Testis (tissue), 5 donors: ENCODE measurements at places on chromosomes 6 and 20. TPM values are rescaled to one million over a fixed set of nuclear protein-coding genes. Genes with fewer than 3 reads are reported as not detected.

Gene WFDC12
- total RNA-seq, result not detected

GRCh38 chr6:78059171-78059570, 406.3 kb downstream of the MEI4 start:
- H3K27ac ChIP-seq, result no peak overlapping the region
- no peak overlapping the region for H3K4me3 ChIP-seq
- no peaks in the 10 kb centered on the region for H3K27me3 ChIP-seq
- H3K4me1 ChIP-seq, result no peaks in the 10 kb centered on the region
- DNase-seq, result no peak
- no peaks in the 10 kb centered on the region for H3K36me3 ChIP-seq

- H3K27ac ChIP-seq, result no peak overlapping the region
- H3K4me1 ChIP-seq, result no peaks in the 10 kb centered on the region
- no peaks in the 10 kb centered on the region for H3K36me3 ChIP-seq
- no peak overlapping the region for H3K4me3 ChIP-seq
Observed at GRCh38 chr6:84766118-84766798, 1.9 kb upstream of the TBX18 start.

DNA sequence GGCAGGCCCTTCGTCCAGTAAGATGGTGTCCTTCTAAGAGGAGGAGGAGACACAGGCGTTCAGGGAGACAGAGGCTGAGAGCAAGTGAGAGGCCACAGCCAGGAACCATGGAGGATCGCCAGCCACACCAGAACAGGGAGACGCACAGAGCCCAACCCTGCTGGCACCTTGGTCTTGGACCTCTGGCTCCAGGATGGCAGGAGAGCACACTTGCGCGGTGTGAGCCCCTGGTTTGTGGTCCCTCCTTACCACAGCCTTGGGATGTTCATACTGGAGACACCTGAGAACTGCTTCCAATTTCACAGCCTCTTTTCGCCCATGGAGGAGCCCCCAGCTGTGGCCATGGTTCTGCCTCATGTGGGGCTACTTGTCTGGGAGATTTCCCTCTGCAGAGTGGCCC, 222.4 kb downstream of the DLL1 start:
- H3K36me3 ChIP-seq, result no peaks in the 10 kb centered on the region
- H3K27ac ChIP-seq, result no peak overlapping the region
- no peak overlapping the region for H3K4me3 ChIP-seq
- no peaks in the 10 kb centered on the region for H3K4me1 ChIP-seq
- no peak for DNase-seq

- no peaks in the 10 kb centered on the region for H3K27me3 ChIP-seq
- no peaks in the 10 kb centered on the region for H3K36me3 ChIP-seq
- peak; percentile 90 for DNase-seq
- H3K27ac ChIP-seq, result peak overlapping the region; percentile 79
- peaks cover 6% of the 10 kb centered on the region for H3K4me1 ChIP-seq
- peak overlapping the region; percentile 19 for H3K4me3 ChIP-seq
Observed at GRCh38 chr20:46562373-46563169, 12.1 kb upstream of the OCSTAMP start.

DNA sequence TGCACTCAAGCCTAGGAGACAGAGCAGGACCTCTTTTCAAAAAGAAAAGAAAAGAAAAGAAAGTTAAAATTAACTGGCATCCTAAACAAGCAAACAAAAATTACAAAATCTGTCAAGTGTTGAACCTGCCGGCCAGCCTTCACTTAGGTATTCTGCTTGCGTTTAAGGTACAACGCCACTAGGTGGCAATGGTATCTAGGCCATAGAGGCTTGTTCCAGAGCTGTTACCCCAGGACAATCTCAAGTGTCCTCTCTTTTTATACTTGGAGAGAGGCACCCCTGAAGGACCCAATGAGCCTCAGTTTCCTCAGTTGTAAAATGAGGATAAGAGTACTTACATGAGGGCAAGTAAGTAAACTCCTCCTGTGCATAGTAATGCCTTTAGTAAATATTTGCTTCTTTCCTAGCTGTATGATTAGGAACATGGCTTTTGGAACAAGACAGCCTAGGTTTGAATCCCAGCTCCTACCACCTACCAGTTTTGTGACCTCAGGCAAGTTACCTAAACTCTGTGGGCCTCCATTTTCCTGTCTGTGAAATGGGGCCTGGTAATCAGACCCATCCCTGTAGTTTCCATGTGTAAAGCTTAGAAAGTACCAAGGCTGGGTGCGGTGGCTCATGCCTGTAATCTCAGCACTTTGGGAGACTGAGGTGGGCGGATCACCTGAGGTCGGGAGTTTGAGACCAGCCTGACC, 5.8 kb upstream of the PACSIN1 start:
- no peak overlapping the region for H3K27ac ChIP-seq
- no peak overlapping the region for H3K4me3 ChIP-seq
- no peaks in the 10 kb centered on the region for H3K27me3 ChIP-seq
- H3K4me1 ChIP-seq, result no peaks in the 10 kb centered on the region

DNA sequence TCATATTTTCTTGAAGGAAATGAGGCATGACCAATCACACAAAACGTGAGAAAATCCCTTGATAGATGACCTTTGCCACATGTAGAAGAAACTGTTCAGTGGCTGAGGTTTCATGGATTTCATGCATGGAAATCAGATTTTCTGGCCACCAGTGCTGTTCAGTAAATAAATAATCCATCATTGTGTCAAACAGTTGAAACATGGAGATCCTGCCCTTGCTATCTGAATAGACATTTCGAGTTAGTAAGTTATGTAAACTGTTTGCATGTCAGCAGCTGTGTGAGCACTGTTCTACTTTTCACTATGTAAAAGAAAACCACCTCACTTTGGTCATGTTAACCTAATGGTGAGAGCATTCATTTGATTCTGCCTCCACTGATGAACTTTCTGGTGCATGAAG, 793.9 kb upstream of the EPHA7 start:
- no peak for DNase-seq
- H3K36me3 ChIP-seq, result no peaks in the 10 kb centered on the region
- H3K4me1 ChIP-seq, result no peaks in the 10 kb centered on the region
- no peaks in the 10 kb centered on the region for H3K27me3 ChIP-seq

GRCh38 chr6:139115989-139116758, 18.7 kb upstream of the HECA start:
- H3K4me3 ChIP-seq, result no peak overlapping the region
- H3K4me1 ChIP-seq, result no peaks in the 10 kb centered on the region
- no peaks in the 10 kb centered on the region for H3K27me3 ChIP-seq
- no peak overlapping the region for H3K27ac ChIP-seq
- H3K36me3 ChIP-seq, result no peaks in the 10 kb centered on the region

DNA sequence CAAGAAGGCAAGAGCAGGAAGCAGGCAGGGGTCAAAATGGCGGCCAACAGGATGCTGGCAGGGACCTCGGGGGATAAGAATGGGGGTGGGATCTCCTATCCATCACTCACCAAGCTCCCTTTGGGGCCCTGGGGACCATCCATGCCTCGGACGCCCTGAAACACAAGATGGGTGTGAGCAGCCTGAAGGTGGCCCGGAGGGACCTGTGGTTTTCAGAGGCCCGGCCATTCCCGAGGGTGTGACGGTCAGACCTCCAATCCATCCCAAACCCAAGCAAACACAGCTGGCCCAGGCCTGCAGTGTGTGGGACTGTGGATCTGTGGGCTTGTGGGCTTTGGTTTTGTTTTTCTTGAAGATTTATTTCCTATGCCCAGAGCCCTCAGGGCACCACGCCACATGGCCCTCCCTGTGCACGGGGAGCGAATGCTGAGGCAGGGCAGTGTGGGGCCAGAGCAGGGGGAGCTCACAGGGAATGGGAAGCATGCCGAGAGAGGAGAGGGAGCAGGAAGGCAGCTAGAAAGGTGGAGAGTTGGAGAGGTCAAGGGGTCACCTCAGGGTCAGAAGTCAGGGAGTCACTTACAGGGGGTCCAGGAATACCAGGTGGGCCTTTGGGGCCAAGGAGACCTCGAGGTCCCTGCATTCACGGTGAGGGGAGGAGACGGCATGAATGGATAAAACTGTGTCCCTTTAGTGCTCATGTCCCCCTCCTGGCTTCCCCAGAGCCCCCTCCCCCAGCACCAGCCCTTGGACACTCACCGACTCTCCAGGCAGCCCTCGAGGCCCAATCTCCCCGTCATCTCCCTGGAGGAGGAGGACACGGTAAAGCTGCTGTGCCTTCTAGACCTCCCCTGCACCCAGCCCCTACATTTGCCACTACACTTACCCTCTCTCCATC, 14.5 kb downstream of the COL11A2 start:
- H3K36me3 ChIP-seq, result no peaks in the 10 kb centered on the region
- no peaks in the 10 kb centered on the region for H3K27me3 ChIP-seq
- H3K27ac ChIP-seq, result no peak overlapping the region
- DNase-seq, result no peak
- no peak overlapping the region for H3K4me3 ChIP-seq

Gene EPB41L2
- total RNA-seq, result 139 TPM

- H3K36me3 ChIP-seq, result no peaks in the 10 kb centered on the region
- no peak overlapping the region for H3K27ac ChIP-seq
- H3K4me3 ChIP-seq, result no peak overlapping the region
- H3K4me1 ChIP-seq, result no peaks in the 10 kb centered on the region
Observed at GRCh38 chr20:12965212-12965869, 43.4 kb upstream of the SPTLC3 start.

DNA sequence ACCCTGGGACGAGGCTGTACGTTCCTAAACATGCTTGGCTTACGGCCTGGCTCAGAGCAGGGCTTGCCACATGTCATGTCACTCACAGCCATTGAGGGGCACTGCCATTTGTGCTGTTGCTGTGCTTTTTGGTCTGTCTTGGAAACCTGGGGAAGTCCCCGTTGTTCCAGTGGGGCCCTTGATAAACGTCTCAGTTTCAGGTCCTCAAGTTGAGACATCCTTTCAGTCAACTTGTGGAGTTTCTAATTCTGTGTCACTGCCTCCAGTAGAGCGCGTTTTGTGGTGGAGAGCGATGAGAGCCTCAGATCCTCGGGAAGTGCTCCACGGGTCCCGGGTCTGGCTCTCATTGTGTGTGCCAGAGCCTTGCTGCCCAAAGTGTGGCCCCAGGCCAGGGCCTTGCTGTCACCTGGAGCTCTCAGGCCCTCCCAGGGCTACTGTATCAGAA, 43.0 kb upstream of the CCR6 start:
- H3K27me3 ChIP-seq, result no peaks in the 10 kb centered on the region
- no peaks in the 10 kb centered on the region for H3K4me1 ChIP-seq
- no peak overlapping the region for H3K4me3 ChIP-seq
- H3K27ac ChIP-seq, result no peak overlapping the region
- DNase-seq, result no peak

DNA sequence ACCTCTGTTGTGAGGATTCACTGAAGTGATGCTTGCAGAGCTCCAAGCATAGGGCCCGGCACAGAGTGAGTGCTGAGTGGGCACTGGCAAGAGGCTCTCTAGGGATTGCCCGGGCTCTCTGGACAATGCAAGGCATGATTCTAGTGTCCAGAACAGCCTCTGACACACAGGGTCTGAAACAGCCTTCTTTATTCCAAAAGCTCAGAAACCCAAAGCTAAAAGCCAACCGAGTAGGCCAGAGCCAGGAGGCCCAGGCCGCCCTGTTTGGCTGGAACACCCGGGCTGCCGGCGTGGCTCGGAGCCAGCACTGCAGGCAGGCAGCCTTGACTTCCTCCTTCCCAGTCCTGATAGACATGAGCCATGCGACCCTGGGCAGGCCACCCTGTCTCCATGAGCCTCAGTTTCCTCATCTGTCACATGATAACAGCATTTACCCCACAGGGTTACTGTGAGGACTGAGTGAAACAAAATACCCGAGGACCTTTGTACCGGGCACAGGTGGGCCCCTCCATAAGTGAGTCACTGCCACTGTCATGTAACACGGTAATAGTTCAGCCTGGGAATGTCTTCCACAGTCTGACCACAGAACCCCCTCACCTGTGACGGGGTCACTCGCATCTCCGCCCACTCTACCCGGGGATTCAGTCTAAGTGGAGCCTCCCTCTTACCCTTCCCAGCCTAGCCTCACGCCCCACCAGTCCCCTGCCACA, 51.5 kb downstream of the PTPRT start:
- no peaks in the 10 kb centered on the region for H3K4me1 ChIP-seq
- no peak overlapping the region for H3K4me3 ChIP-seq
- no peak overlapping the region for H3K27ac ChIP-seq
- no peaks in the 10 kb centered on the region for H3K27me3 ChIP-seq
- DNase-seq, result no peak
- H3K36me3 ChIP-seq, result no peaks in the 10 kb centered on the region

DNA sequence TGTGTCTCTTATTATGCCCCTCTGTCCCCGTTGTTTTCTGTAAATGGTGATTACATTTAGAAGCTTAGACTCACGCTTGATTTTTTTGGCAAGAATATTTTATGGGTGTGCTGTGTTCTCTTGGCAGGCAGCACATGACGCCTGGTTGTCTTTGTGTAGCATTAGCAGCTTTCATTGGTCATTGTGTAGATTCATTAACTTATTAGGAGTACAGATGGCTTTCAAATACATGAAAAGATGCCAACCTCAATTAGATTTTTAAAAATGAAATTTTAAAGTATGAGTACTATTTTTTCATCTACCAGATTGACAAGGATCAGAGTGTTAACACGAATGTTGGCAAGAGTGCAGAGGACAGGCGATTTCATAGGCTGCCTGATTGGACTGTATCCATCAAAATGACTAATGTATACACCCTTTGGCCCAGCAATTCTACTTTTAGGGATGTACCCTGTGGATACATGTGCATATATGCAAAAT, 15.2 kb downstream of the COX4I2 start:
- H3K36me3 ChIP-seq, result no peaks in the 10 kb centered on the region
- H3K27ac ChIP-seq, result no peak overlapping the region
- no peaks in the 10 kb centered on the region for H3K27me3 ChIP-seq

Gene IRAK1BP1
- 16.1 TPM for total RNA-seq

GRCh38 chr20:44967207-44967807, 995 bp downstream of the STK4 start:
- H3K4me3 ChIP-seq, result peak overlapping the region; percentile 88
- H3K36me3 ChIP-seq, result no peaks in the 10 kb centered on the region
- DNase-seq, result no peak
- H3K27me3 ChIP-seq, result no peaks in the 10 kb centered on the region

Gene EPPIN
- 222 TPM for total RNA-seq

Gene WFDC10B
- 1.0 TPM for total RNA-seq

GRCh38 chr20:38218566-38218885, 42.0 kb downstream of the KIAA1755 start:
- H3K4me3 ChIP-seq, result no peak overlapping the region
- no peaks in the 10 kb centered on the region for H3K27me3 ChIP-seq
- no peaks in the 10 kb centered on the region for H3K4me1 ChIP-seq
- no peak for DNase-seq
- H3K27ac ChIP-seq, result no peak overlapping the region
- H3K36me3 ChIP-seq, result no peaks in the 10 kb centered on the region

DNA sequence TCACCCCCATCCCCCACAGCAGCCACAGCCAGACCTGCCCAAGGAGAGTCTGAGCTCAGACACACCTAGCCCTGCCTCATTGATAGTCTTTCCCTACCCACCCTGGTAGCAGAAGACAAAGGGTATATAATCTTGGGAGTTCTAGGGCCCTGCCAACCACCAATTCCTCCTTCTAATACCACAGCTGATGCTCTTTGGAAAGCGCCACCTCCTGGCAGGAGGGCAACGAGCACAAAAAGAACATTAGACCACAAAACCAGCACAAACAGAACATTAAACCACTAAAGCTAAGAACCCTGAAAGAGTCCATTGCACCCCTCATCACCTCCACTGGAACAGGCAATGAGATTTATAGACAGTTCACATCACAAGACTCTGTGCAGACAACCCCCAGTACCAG, 195.8 kb upstream of the FUT9 start:
- H3K4me1 ChIP-seq, result no peaks in the 10 kb centered on the region
- H3K27me3 ChIP-seq, result no peaks in the 10 kb centered on the region
- no peak for DNase-seq
- no peaks in the 10 kb centered on the region for H3K36me3 ChIP-seq

GRCh38 chr6:139017227-139017626, 11.3 kb upstream of the ABRACL start:
- no peak overlapping the region for H3K4me3 ChIP-seq
- no peaks in the 10 kb centered on the region for H3K27me3 ChIP-seq
- H3K36me3 ChIP-seq, result no peaks in the 10 kb centered on the region
- DNase-seq, result peak; percentile 35
- peak overlapping the region; percentile 73 for H3K27ac ChIP-seq

GRCh38 chr20:10883166-10883565, 209.4 kb upstream of the JAG1 start:
- no peaks in the 10 kb centered on the region for H3K4me1 ChIP-seq
- no peaks in the 10 kb centered on the region for H3K27me3 ChIP-seq
- H3K27ac ChIP-seq, result no peak overlapping the region
- no peak for DNase-seq
